ENCODE measurements at places on chromosomes 3 and 15.

DNA sequence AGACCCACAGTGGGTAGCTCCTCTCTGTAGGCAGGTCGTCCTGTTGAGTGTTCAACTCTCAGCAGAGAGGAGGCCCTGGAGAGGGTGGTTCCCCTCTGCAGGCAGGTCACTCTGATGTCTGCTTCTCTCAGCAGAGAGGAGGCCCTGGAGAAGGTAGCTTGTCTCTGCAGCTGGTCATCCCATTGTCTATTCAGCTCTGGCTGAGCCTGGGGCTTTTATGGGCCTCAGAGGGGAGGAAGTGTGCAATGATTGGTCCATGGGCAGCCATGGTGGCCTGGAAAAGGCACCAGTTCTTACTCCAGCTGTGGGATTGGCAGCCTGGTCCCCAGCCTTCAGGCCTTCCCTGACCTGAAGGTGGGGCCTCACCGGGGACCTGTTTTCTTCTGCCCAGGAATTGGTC lies 52.9 kb downstream of the PPCDC start:
- no peak for DNase-seq

- DNase-seq: no peak
Measured at GRCh38 chr3:71089271-71089847, 494.2 kb downstream of the FOXP1 start.

DNA sequence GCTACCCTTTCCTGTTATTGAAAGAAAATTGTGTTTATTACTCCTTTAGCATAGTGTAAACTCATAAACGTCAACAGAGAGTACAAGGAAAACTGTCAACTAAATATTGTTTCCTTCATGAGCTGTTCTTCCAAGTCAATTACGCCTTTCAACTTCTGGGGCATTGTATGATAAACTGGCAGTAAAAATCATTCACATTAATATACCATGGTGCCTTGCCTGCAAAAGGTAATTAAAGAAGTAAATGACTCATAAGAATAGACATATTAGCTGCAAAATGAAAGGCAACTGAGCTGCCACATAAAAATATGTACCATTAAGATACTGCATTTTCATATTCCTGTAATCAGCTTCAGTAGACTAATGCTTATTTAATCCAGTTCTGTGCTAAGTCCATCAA lies 447.3 kb downstream of the FOXP1 start:
- DNase-seq: no peak

GRCh38 chr15:23690450-23690852 lies 3.3 kb upstream of the NDN start:
- no peak for DNase-seq

- no peak for DNase-seq
Measured at GRCh38 chr3:47223755-47224154, 58.8 kb downstream of the KIF9 start.

- no peak for DNase-seq
Measured at GRCh38 chr3:143648218-143648617, 200.1 kb downstream of the SLC9A9 start.
